ENCODE measurements at places on chromosomes 1 and 21. TPM values are rescaled to one million over a fixed set of nuclear protein-coding genes. Genes with fewer than 3 reads are reported as not detected.

The NTNG1 gene
- total RNA-seq: 1.7 TPM

The TMEM52 gene
- total RNA-seq: not detected

The ANGPTL7 gene
- 0.28 TPM for total RNA-seq

The SLAMF7 gene
- total RNA-seq: not detected

The IQCC gene
- total RNA-seq: 1.0 TPM

The TXLNA gene
- total RNA-seq: 101 TPM

The FMO5 gene
- 0.71 TPM for total RNA-seq

The PTGER3 gene
- total RNA-seq: 3.8 TPM

The RYR2 gene
- total RNA-seq: under 0.01 TPM

The PER3 gene
- 4.9 TPM for total RNA-seq

The E2F2 gene
- 0.14 TPM for total RNA-seq

The LRRN2 gene
- 0.28 TPM for total RNA-seq

The ZDHHC18 gene
- 4.4 TPM for total RNA-seq

The ZNF697 gene
- total RNA-seq: 10.2 TPM

The PDIK1L gene
- total RNA-seq: 3.1 TPM

The YIPF1 gene
- total RNA-seq: 28.7 TPM

The CACNA1S gene
- not detected for total RNA-seq

The TNFRSF1B gene
- 7.1 TPM for total RNA-seq

The RRP15 gene
- 4.8 TPM for total RNA-seq

The SLC6A17 gene
- 0.09 TPM for total RNA-seq

The SPATA45 gene
- total RNA-seq: 0.28 TPM

The ERICH3 gene
- not detected for total RNA-seq

The KPRP gene
- total RNA-seq: not detected

The PGLYRP4 gene
- not detected for total RNA-seq

The HHAT gene
- 3.3 TPM for total RNA-seq

The PRRX1 gene
- total RNA-seq: 32.9 TPM

The RER1 gene
- total RNA-seq: 79.4 TPM

The VASH2 gene
- 3.0 TPM for total RNA-seq

The KANK4 gene
- total RNA-seq: 0.09 TPM

The GSTM5 gene
- total RNA-seq: 8.5 TPM

The SYNC gene
- 70.8 TPM for total RNA-seq

The SASS6 gene
- 1.4 TPM for total RNA-seq

The C1orf94 gene
- not detected for total RNA-seq

The OR2M3 gene
- total RNA-seq: not detected

The KRTAP10-12 gene
- not detected for total RNA-seq

The RAB7B gene
- 6.4 TPM for total RNA-seq

The KCNE2 gene
- not detected for total RNA-seq

The TFAP2E gene
- total RNA-seq: under 0.01 TPM

The FMOD gene
- total RNA-seq: 60.8 TPM

The ACTA1 gene
- total RNA-seq: not detected

The NTRK1 gene
- total RNA-seq: not detected

The TSPEAR gene
- not detected for total RNA-seq

The MYBPH gene
- total RNA-seq: 0.14 TPM

The OTUD3 gene
- 7.0 TPM for total RNA-seq
